ENCODE measurements at places on chromosomes 16 and 17. TPM values are rescaled to one million over a fixed set of nuclear protein-coding genes. Genes with fewer than 3 reads are reported as not detected.

The KIF2B gene
- total RNA-seq = not detected

The PRSS22 gene
- 0.38 TPM for total RNA-seq

The MMP25 gene
- 2.2 TPM for total RNA-seq

The MT1H gene
- total RNA-seq = 0.70 TPM

The SARM1 gene
- 18.3 TPM for total RNA-seq

The POLR3K gene
- total RNA-seq = 39.9 TPM

All from activated CD4-positive, alpha-beta memory T cell treated with anti-CD3 and anti-CD28 coated beads for 36 hours (primary cell).